ENCODE measurements at places on chromosomes 1 and 21. TPM values are rescaled to one million over a fixed set of nuclear protein-coding genes. Genes with fewer than 3 reads are reported as not detected.

GRCh38 chr1:178465011-178465410, 31.8 kb downstream of the CLEC20A start:
- DNase-seq, result no peak

GRCh38 chr1:236854605-236854983, 59.5 kb downstream of the MTR start:
- DNase-seq, result no peak

DNA sequence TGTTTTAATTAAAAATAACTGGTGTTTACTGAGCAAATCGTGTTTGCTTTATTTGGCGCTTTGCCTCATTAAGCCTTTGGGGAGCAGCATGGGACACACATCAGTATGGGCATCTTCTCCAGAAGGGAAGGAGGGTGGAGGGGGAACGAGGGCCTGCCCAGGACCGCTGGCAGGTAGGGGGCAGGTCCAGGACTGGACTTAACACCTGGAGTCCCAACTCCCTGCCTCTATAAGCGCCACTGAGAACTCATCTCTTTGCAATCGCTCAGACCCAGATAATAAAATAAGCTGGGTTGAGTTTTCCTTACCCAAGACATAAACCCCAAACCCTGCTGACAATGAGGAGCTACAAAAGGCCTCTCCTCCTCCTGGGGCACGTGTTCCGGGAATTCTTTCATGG, 15.1 kb downstream of the ABCG1 start:
- DNase-seq, result no peak

- no peak for DNase-seq
Measured at GRCh38 chr21:15837645-15838044, 107.9 kb downstream of the USP25 start.

DNA sequence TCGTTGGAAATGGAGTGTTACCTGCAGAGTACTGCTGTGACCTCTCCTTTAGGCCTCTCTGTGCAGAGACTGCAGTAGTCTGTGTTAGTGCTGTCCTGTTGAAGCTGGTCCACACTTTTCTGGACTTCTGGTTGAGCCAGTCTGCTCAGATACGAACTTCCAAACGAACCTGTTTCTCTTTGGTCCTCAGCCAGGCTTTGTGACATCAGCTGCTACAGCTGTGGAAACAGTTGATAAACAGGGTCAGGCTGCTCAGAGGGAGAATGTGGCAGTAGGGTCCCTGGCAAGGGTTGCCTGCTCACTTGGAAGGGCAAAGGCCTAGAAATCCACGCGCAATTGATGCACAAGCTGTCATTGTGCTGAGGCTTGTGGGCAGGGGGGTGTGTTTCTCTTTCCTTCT, 98.8 kb downstream of the NOS1AP start:
- no peak for DNase-seq

The OPRD1 gene
- 2.2 TPM for total RNA-seq

The LCE3D gene
- 57.5 TPM for total RNA-seq

The TSSK3 gene
- not detected for total RNA-seq

The TTC39A gene
- 11.5 TPM for total RNA-seq

The KCNJ6 gene
- total RNA-seq, result not detected

The RHEX gene
- 1.7 TPM for total RNA-seq

Data from vagina (tissue), 2 donors.